ENCODE measurements at places on chromosomes 2 and 18. TPM values are rescaled to one million over a fixed set of nuclear protein-coding genes. Genes with fewer than 3 reads are reported as not detected.

Gene GALR1
- total RNA-seq = not detected

Gene SP3
- total RNA-seq = 72.7 TPM

Gene CNRIP1
- 30.1 TPM for total RNA-seq

Gene ELAC1
- 4.2 TPM for total RNA-seq

Gene HNMT
- total RNA-seq = 50.9 TPM

Gene ASB18
- not detected for total RNA-seq

Gene GNLY
- total RNA-seq = not detected

Gene AKAIN1
- not detected for total RNA-seq

Gene MAP2
- total RNA-seq = 5.8 TPM

Gene SERPINB10
- not detected for total RNA-seq

Gene TCF23
- total RNA-seq = 0.10 TPM

Gene CHRNA1
- total RNA-seq = not detected

Gene LRP1B
- 0.49 TPM for total RNA-seq

Gene CRYGD
- total RNA-seq = not detected

Gene GPR35
- total RNA-seq = not detected

Gene PDE1A
- total RNA-seq = 85.3 TPM

Gene CREB1
- 31.0 TPM for total RNA-seq

Gene C2orf92
- total RNA-seq = 0.93 TPM

Gene FNDC4
- total RNA-seq = 30.8 TPM

Gene CCDC141
- total RNA-seq = not detected

Measured in cardiac ventricle fibroblast (primary cell).